Ascending aorta (tissue), 2 donors: ENCODE measurements at places on chromosomes 2 and 18. TPM values are rescaled to one million over a fixed set of nuclear protein-coding genes. Genes with fewer than 3 reads are reported as not detected.

Gene CRYBA2
- not detected for total RNA-seq

DNA sequence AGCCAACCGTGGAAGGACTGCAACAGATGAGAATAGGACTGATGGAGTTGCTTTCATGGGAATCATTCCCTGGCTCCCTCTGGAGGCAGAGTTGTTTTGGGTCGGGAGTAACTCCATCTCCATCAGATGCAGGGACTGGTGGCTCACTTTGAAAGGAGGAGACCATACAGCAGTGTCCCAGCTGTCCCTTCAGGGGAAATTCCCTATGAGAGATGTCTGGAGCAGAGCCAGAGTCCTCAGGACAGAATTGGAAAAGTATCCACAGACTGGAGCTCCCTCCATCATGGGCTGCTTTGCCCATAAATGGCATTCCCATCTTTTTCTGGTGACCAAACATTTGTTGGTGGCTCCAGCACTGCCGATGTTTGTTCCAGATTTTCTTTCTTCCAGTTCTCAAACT is 144.3 kb downstream of the NCK2 start:
- no peaks in the 10 kb centered on the region for H3K4me1 ChIP-seq
- no peak overlapping the region for H3K4me3 ChIP-seq
- H3K36me3 ChIP-seq = peaks cover 7% of the 10 kb centered on the region
- H3K27me3 ChIP-seq = no peaks in the 10 kb centered on the region

DNA sequence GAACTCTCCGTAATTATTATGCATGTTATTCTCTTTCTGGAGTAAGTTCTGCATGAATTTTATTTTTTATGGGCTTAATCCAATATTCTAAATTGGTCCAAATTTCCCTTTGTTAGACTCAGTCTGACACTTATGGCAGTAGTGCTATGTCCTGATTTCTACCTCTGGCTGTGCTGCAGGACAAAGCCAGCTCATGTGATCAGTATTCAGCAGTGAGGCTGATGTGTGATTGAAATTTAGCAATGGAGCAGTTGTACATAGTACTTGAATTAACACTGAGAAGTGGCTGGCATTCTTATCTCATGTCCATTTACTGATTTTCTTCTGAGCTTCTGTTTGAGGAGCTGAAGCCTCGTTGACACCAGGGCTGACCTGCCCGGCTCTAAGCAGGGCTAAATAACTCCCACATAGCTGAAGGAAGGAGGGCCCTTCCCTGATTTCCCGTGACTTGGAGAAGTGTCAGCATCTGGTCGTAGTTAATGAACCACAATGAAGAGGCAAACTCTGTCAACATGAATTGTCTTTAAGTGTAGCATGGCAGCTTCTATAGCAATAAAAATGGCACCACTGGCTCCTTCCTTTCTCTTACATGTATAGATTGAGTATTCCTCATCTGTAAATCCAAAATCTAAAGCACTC is 159.0 kb upstream of the RASGRP3 start:
- no peak overlapping the region for H3K4me3 ChIP-seq
- H3K27ac ChIP-seq = peak overlapping the region; percentile 78
- H3K27me3 ChIP-seq = no peaks in the 10 kb centered on the region
- H3K36me3 ChIP-seq = peaks cover 17% of the 10 kb centered on the region

Gene DCDC2C
- total RNA-seq = 2.4 TPM

Gene CBLN2
- total RNA-seq = 8.2 TPM

Gene CACNB4
- total RNA-seq = 3.7 TPM

DNA sequence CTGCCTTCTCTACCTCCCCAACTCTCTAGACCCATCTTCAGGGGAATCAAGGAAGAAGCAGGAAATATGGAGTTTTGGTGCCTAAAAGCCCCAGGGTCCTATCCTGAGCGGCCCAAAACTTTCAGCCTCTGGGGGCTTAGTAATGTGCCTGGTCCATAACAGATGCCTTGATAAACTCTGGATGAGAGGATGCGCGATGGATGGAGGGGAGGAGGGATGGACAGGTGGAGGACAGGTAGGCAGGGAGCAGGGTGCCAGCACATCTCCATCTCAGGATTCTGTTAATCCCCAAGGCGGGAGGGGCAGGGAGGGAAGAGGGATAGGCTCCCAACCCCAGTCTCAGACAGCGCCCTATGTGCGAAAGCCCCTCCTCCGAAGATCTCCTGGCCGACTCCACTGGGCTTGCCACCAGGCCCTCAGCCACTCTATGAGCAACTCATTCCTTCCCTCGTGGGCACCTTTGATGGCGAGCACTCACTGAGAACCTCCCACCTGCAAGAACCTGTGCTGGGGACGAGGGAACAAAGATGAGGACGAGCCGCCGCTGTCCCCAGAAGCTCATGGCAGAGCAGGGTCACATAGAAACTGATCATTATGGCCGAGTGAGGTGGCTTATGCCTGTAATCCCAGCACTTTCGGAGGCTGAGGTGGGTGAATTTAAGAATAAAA is 23.1 kb downstream of the HS1BP3 start:
- H3K4me3 ChIP-seq = no peak overlapping the region
- no peak for DNase-seq
- H3K27me3 ChIP-seq = no peaks in the 10 kb centered on the region
- peaks cover 12% of the 10 kb centered on the region for H3K4me1 ChIP-seq
- peaks cover 43% of the 10 kb centered on the region for H3K36me3 ChIP-seq

Gene MOCOS
- total RNA-seq = 0.21 TPM
